ENCODE measurements at places on chromosomes 5 and 9. TPM values are rescaled to one million over a fixed set of nuclear protein-coding genes. Genes with fewer than 3 reads are reported as not detected.

SVEP1 gene
- not detected for total RNA-seq

PCSK5 gene
- 3.1 TPM for total RNA-seq

ARID3C gene
- 0.76 TPM for total RNA-seq

SPATA31A1 gene
- total RNA-seq: not detected

FOXI1 gene
- not detected for total RNA-seq

SLC6A7 gene
- not detected for total RNA-seq

PCDHB5 gene
- not detected for total RNA-seq

SLC34A1 gene
- not detected for total RNA-seq

PRELID2 gene
- 3.2 TPM for total RNA-seq

NR2F1-AS1 gene
- not detected for total RNA-seq

DMRT3 gene
- not detected for total RNA-seq

UBTD2 gene
- total RNA-seq: 6.1 TPM

PCDHA9 gene
- total RNA-seq: not detected

FAM53C gene
- 25.9 TPM for total RNA-seq

OLFML2A gene
- not detected for total RNA-seq

RCL1 gene
- 36.4 TPM for total RNA-seq

PCA3 gene
- not detected for total RNA-seq

SLC1A3 gene
- total RNA-seq: 0.16 TPM
